Pons (tissue), 1 donor: ENCODE measurements at places on chromosomes 11 and 22.
A peak's percentile ranks its signal among the peaks of the same experiment; 100 is the strongest.

DNA sequence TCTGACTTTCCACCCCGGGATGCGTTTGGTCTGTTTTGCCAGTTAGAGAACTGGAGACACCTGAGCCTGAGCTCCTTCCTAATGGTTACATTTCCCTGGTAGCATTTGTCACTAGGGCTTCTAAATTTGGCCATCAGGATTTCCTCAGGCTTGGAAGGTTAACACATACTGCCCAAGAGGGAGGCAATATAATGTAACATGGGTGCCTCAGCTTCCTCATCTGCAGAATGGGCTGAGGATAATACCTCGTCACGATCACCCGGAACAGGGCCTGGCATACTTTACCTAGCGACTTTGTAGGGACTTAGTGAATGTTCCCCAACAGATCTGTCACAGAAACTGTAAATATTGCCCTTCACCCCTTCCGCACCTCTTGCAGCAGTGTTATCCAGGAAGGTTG lies 11.3 kb downstream of the IL17RA start:
- no peak for DNase-seq

DNA sequence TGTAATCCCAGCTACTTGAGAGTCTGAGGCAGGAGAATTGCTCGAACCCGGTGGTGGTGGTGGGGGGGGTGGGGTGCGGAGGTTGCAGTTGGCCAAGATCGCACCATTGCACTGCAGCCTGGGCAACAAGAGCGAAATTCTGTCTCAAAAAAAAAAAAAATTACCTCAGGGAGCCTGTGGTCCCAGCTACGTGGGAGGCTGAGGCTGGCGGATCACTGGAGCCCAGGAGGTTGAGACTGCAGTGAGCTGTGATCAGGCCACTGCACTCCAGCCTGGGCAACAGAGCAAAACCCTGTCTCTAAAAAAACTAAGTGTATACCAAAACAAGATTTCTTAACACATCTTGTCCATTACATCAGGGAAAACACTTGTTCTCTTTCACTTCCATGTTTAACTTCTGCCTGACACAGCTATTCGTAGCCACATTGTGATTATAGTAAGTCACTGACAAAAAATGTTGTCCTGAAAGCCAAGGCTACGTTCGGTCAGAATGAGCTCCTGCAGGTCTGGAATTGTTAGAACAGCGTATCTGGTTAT lies 1.4 kb downstream of the TMEM80 start:
- DNase-seq = peak; percentile 77

DNA sequence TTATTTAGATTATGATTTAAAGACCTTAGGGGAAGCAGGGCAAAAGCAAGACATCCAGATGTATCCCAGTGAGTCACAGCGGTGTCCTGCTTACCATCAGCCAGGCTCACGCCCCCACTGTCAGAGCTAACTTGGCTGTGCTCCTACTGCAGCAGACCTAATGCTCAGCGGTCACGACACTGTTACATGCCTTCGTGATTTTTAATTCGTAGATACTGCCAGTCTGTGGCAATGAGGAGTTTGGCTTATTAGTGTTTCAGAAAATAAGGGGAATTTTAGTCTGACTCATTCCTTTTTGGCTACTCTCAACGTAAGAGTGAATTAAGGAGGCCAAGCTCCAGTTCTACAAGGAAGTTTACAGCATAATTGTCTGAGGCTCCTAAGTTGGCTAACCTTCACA lies 22.7 kb downstream of the EFCAB6 start:
- no peak for DNase-seq

DNA sequence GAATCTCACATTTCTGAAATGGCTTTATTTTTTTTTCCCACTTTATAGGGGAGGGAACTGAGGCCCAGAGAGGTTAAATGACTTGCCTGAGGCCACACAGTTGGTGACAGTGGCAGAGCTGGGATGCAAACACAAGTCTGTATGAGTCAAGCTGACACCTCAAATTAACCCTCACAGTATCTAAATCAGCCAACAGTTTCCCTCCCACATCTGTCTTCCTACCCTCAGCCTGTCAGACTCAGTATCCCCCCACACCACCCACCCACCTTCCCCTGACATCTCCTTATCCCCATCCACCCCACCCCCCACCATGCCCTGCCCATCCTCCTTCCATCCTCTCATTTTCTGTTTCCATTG lies 95.2 kb downstream of the TP53I11 start:
- DNase-seq = no peak

DNA sequence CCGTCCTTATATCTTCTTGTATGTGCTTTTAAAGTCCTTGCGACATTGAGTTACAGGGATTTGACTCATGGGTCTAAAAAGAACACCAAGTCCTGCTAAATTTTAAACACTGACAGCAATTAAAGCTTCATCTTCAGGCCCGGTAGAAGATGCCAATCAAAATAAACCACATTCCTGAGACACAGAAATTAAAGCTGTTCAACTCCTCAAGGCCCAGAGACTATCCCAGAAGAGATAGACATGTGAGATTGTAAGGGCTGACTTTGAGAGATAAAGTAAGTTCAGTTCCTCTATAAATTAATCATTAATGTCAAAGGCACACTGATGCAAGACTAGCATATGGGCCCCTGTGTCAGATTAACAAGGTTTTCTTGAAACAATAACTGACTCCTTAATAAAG lies 49.8 kb downstream of the OSBPL5 start:
- DNase-seq = no peak

GRCh38 chr11:68946416-68947090 lies 34.2 kb downstream of the MRGPRD start:
- no peak for DNase-seq

DNA sequence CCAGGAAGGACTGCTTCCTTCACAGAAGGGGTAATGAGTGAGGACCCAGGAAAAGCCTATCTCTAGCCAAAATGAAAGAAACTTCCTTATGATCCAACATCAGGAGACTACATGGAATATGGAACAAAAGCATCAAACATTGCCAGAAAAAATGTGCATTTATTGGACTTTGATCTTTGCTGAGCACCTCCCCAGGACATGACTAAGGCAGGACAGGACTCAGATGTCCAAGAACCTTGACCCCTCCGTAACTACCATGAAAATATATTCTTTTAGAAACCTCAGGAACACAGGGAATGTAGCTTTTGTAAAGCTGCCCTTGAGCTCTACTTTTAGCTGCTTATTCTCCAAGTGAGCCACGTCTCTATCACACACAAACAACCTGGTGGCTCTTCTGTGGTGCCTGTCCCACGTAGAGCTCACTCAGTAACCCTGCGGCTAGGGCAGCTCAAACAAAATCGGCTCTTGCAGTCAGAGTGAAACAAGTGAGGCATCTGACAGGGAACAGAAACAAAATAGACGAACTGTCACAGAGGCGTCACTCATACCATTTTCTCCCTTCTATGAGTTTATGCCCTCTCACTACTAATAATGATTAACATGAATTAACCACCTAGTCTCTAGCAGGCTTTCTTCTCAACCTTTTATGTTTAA lies 471.5 kb upstream of the API5 start:
- peak; percentile 20 for DNase-seq

- no peak for DNase-seq
Measured at GRCh38 chr11:44162662-44163061, 67.2 kb downstream of the EXT2 start.

DNA sequence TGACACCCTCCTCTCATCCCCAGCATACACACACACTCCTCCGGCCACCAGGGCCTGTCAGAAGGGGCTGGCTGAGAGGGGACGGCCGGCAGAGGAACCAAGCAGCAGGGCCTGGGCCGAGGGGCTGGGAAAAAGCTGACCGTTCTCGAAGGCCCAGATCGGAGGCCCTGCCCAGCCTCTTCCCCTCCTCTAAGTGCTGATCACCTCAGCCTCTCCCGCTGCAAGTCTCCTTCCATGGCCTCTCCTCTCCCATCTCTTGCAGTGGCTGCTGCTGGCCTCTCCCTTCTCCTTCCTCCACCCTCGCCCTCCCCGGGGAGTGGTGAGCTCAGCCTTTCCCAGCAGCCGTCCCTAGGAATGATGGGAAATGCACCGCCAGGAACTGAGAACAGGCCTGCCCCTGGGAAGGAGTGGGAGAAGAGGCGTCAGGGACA lies 39.6 kb downstream of the ARRB1 start:
- peak; percentile 68 for DNase-seq

DNA sequence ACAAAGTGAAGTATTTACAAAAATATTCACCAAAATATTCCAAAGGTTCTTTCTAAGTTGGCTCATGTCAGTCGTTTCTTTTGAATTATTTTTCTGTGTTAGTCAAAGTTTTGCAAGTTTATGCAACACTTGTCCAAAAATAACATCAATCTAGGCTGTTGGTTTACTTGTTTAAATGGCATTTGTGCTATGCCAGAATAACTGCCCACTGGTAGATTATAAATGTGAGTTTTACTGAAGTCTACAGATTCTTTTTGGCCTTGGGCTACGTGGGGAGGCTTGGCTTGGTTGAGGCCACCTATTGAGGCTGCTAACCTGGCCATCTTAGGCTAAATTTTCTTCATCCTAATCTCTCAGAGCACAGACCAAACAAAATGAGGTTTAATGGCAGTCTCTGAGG lies 1091.9 kb upstream of the RAG2 start:
- no peak for DNase-seq

- no peak for DNase-seq
Measured at GRCh38 chr11:41533761-41534160, 74.3 kb upstream of the LRRC4C start.

DNA sequence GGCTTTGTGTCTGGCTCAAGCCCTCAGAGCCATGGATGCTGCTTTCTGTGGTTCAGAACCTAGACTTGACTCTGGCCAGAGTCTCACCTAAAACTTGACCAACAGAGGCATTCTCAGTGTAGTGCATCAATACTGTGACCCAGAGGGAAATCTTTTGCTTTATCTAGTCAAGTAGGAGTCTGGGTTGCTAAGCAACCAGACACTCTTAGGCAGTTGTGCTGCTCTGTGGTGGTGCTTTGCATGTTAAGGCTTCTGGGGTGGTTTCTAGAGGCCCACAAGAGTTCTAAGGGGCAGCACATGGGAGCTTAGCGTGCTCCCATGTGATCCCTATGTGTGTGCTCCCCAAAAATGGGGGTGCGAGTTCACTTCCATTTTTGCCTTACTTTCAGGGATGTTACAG lies 224.6 kb upstream of the PLET1 start:
- DNase-seq = no peak

DNA sequence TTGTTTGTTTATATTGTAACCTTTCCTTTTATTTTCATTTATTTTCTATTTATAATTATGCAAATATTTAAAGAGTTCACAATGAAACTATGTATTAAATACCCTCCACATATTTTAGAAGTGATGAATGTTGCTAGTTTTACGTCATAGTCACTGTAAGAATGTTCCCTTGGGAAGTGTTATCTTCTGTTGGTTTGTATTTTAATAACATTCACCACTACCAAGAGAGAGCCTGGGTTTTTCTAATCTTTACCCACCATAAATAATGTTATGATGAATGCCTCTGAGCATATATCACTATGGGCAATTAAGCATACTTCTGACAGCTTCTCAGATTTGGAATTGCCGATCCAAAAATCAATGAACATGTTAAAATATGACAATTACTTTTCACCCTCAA lies 80.7 kb downstream of the GGT1 start:
- no peak for DNase-seq

DNA sequence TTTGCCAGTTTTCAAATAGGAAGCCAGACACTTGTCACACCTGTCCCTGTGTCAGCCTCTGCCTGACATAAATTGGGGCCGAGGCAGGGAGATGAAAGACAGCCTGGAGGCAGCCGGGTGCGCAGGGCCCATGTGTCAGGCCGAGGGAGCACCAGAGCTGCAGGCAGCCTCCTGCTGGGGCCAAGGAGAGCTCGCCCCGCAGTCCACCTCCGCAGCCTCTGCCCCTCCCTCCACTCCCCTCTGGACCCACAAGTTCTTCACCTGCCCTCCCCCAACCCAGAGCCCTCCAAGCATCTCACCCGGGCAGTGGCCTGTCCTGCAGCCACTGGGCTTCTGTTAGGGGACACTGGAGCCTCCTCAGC lies 8.8 kb downstream of the RTN4R start:
- DNase-seq = no peak
